ENCODE measurements at places on chromosomes 2 and 18.

DNA sequence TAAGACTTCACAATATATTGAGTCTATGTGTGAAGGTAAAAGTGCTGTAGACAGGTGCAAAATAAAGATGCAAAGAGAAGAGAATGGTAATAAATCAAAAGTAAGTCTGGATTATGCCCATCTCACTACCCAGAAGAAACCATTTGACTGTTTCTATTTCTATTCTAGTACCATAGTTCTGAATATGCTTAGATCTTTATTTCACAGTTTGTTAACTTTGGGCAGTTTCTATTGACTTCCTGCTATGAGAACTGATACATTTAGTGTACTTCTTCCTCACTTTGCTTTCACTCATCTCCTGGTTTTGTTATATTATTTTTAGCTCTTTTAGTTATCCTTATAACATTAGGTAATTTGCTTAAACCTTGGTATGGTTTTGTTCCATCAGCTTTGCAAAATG is 94.9 kb downstream of the HS1BP3 start:
- no peak for DNase-seq

GRCh38 chr18:79961527-79962291 is 2.7 kb upstream of the HSBP1L1 start:
- DNase-seq = no peak

DNA sequence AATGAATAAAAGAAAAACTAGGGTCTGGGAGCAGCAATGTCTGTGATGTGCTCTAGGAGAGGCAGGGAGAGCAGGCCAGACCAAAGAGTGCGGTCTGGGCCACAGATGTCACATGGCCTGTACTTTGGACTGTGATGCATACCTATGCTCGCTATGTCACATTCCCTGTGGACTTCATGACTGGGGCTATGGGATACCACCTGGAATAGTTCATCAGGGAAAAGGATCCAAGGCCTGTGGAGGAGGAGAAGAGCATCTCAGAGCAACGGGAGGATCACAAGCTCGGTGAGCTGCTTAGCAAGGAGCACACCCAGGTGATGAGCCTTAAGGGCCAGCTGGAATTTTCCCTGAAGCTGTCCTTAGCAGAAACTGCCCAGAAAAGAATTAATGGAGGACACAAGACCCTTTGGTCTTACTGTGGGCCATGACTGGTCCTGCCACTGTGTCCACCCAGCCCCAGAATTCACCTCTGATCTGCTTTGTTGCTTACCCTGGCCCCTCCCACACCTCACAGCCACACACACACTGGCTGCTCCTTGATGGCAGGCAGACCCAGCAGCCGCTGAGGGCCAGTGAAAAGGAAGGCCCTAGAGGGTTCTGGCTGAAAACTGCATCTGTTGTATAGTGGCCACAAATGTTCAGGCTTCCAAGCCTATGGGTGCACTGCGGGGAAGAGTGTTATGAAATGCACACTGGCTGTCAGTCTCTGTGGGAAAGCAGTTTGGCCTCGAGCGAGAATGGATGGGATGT is 25.3 kb upstream of the GCC2 start:
- DNase-seq = no peak

- no peak for DNase-seq
These were observed 80.2 kb downstream of the USP40 start for GRCh38 chr2:233486357-233486756.

Measured in NCI-H460 (cell line).